Activated naive CD4-positive, alpha-beta T cell treated with Interleukin-2 at 50 U/mL for 16 hours (primary cell): ENCODE measurements at places on chromosomes 12 and 14.

DNA sequence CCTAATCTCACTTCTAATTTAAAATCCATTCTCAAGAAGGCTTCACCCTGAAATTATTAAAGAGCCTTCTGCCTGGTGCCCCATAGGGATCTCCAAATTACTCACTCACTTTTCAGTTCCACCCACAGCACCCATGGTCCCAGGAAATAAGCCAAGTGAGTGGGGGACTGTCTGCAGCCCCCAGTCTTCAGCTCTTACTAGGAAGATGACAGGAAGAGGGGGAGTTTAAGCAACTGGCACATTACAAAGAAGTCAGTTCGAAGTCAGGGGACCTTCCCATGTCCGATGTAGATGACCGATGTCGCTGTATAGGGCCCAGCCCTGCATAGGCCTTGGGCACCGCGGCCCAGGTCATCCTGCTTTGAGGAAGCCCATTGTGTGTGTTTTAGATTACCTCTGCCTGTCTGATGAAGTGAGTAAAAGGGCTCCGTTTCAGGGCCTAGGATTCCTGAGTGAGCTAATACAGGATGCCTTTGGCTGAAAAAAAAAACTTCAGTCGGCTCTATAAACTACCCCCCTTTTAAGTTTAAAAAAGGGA lies 1.9 kb downstream of the ACTN1 start:
- no peak for DNase-seq

DNA sequence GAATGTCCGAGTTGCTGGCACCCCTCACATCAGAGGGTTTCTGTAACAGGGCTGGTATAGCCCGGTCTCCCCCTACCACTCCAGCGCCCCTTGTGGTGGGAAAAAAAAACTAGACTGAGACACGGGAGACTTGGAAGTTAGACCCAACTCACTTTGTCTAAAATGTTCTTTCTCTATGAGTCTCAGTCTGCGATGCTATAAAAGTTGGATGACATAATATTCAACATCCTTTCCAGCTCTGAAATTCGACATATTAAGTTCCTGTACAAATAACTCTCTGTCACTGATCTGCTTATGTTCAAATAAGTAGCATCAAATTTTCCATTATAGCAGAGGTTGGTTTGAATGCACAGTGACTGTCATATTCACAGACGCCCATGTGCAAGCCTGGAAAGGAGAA lies 25.7 kb upstream of the TC2N start:
- DNase-seq, result no peak

DNA sequence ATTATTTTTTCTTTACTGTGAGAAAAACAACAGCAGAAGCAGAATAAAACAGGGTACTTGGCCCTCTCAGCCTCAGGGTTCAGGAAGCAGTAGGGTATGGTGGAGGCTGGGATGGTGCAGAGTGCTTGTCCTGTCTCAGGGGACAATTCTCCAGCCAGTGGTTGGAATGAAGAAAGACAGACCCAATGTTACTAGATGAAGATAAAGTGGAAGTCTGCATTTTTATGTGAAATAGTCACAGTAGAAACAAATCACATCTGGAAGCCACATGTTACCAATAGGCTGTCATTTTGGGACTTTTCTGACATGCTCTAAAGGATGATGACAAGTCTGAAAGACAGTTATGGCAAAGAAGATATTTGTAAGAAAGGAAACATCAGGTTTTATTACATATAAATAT lies 32.3 kb downstream of the PROX2 start:
- DNase-seq, result no peak

- DNase-seq, result peak; percentile 79
These were observed 14.5 kb upstream of the CLEC4A start for GRCh38 chr12:8108808-8109398.

DNA sequence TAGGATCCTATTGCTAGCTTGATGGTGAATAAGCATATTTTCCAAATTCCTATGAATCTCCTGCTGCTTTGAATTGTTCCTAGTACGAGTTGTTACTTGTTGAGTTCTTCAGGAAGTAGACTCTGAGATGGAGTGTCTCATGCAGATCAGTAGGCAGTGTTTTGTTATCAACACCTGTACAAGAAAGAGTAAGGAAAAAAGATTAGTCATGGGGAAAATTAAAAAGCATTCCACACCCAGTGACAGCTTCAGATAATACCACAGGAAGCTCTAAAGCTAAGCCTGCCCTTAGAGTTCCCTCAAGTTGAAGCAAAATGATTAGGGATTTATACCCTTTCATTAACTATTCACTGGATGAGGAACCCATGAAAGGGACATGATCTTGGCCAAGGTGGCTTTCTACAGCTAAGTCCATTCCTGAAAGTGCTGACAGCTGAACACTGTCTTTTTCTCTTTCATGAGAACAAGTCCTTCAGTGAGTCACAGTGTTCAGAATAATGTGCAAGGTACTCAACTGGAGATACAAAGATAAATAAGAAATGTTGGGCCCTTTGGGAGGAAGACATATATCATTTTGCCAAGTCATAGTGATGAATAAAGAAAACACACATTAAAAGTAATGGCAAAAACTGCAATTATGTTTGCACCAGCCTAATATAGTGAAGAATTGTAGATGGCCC lies 49.1 kb downstream of the CCER1 start:
- DNase-seq, result no peak

DNA sequence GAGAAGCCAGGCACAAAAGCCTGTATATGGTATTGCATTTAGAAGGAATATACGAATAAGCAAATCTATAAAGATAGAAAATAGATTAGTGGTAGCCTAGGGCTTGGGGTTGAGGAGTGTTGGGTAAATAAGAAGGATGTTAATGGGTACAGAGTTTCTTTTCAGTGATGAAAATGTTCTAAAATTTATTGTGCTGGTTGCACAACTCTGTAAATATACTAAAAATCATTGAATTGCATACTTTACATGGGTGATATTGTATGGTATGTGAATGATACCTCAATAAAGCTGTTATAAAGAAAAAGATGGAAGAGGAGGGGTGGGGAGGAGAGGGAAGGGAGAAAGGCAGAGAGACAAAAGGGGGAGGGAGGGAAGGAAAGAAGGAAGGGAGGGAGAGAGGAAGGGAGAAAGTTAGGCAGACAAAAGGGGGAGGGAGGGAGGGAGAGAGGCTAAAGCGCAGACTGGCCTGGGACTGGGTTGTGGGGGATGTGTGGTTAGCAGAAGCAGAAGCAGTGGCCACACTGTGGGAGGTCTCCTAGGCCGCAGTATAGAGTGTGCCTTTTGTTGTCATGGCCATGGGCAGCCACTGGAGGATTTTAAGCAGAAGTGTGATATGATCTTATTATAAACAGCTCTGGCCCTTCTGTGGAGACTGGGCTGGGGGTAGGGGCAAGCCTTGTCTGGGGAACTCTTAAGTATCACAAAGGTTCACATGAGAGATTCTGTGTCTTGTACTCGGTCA lies 73.6 kb upstream of the ELK3 start:
- DNase-seq, result no peak

DNA sequence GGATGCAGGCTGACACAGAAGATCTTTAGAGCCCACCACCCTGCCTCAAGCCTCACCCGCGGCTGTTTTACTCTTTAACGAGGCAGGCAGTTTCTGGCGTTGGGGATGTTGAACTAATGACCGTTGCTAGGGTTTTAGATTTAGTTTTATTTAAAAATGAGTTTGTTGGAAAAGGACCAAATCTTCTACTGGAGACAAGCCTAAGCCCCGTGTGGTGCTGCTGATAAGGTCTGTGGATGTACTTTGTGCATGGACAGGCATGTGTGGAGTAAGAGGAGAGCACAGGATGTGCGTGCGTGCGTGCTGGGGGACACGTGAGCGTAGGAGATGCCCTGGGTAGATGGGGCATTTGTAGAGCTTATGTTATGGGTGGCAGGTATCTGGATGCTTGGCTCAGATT lies 5.7 kb downstream of the NTF3 start:
- no peak for DNase-seq

DNA sequence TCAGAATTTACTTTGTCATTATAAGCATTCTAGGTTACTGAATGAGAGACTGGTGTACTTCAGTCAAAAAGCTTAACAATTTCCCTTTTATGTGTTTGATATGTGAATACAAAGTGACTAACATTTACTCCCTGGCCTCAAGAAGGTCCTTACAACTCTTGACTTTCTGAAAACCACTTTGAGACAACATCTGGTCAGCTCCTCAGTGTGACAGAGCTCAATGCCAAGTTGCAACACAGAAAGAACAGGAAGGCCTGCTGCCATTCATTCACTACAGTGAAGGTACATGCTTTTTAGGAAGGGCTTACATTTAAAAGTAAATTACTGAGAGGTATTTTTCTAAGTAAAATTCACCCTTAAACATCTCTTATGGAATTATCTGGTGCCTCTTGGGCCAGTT lies 2.3 kb upstream of the NAA30 start:
- DNase-seq, result no peak

- DNase-seq, result no peak
These were observed 5.1 kb upstream of the LTA4H start for GRCh38 chr12:96040305-96041133.

DNA sequence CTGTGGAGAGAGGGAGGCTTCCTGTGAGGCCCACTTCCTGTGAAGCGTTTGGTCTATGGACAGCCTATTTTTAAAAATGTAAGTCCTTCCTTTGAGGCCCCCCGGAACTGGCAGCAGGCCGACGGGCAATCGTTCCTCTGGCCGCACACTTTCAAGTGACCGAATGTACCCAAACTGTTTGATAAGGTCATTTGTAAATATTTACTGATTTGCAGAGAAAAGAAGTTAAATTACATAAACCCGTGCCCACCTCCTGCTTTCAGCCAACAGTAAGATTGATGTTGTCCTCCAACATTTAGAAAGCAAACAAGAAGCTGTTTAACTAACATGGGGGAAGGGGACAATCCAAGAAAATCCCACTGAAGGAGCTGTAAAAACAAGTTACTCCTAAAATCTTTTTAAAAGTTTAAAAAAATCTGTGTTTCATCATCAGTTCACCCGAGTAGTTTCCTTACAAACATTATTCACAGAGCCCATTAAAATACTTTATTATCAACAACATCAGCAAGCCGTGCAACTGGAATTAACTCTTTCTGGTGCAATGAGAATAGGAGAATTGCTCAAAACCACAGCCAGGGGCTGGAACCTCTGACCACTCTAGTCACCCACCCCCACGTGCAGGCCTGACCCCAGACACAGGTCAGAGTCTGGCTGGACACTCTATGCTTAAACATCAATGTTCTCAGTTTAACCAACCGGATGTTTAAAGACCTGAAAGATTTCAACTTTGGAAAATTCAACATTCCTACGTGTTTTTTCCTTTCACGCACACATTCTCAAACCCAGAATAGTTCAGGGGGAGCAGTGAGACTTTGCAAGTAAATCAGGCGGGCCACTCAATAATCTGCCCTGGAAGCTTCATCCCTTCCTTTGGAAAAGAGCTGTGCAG lies 65.3 kb downstream of the FOXN3 start:
- DNase-seq, result no peak
